ENCODE measurements at places on chromosomes 1 and 21.

DNA sequence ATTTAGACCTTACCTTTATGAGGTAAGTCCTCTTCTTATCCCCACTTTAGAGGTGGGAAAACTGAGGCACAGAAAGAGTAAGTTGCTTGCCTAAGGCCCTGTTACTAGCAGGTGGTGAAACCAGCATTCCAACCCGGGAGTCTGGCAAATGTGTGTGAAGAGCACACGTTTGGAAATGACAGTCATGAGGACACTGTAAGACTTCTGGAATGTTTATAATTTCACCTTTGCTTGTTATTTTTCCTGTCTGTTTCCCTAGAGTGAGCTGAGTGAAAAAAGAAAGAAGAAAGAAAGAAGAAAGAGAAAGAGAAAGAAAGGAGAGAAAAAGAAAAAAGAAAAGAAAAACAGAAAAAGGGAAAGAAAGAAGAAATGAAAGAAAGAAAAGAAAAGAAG, 21.2 kb upstream of the LGALS8 start:
- no peak for DNase-seq

- no peak for DNase-seq
Measured at GRCh38 chr1:94550800-94551241, 9.3 kb upstream of the F3 start.

GRCh38 chr1:213782941-213783672, 204.7 kb upstream of the PROX1 start:
- no peak for DNase-seq

GRCh38 chr21:42508371-42508770, 5.3 kb upstream of the SLC37A1 start:
- no peak for DNase-seq

- no peak for DNase-seq
Measured at GRCh38 chr21:24658026-24658425, 949.3 kb downstream of the MRPL39 start.

GRCh38 chr1:35637401-35637809, 3.9 kb downstream of the PSMB2 start:
- DNase-seq: no peak

DNA sequence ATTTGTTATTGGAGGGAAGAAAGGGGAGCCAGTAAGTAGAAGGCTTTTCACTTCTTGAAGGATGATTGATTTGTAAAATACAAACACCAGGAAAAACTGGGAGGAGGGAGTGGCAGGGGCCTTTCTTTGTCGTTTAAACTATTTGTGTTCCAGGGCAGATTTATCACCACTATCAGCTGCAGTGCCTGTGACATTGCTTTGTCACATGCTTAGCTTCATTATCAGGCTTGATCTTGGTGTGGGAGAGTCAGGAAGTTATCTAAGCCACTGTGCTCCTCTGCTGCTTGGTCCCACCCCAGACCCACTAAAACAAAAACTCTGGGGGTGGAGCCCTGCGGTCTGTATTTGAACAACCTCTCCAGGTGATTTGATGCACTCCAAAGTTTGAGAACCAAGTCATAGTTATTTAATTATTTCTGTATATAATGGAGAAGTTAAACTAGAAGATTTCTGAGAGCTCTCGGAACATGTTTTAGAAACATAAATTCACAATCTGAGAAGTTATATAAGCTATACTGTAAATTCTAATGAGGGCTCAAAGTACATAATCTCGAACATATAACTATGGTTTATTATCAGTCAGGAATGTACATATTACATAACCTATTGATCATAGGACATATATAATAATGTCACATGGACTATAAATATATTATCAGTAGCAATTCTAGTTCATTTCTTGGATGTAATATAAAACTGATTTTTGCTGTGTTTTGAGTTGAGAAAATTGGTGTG, 87.9 kb downstream of the CDC14A start:
- DNase-seq: no peak

GRCh38 chr1:156012051-156012817, 8.5 kb downstream of the SSR2 start:
- DNase-seq: no peak

DNA sequence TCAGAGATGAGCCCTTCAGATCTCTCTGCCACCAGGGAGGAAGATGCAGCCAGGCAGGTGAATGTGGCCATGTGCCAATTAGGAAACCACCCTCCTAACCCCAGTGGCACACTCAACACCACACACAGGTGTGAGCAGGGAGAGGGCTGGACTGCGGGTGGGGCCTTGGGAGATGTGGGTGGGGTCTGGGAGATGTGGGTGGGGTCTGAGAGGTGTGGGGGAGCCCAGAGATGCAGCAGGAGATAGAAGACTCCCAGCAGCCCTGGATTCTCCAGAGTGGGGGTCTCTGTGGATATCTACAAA, 43.2 kb upstream of the COL6A1 start:
- DNase-seq: no peak

DNA sequence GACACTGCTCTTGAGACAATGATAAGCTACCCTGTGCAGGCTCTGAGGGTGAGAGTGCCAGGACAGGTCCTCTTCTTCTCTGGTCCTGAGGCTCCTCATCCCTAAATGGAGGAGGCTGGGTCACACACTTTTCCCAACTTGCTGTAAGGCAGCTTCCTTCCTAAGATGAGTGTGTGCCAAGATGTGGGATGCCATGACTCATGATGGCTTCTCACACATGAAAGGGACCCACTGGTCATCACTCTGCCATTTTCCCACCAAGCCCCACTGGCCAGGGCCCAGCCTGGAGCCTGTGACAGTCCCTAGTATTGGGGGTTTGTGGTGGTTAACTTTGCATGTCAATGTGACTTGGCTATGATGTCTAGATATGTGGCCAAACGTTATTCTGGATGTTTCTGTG, 54.4 kb downstream of the CNIH3 start:
- DNase-seq: no peak

GRCh38 chr1:6770751-6771440, 14.4 kb upstream of the CAMTA1 start:
- DNase-seq: no peak

DNA sequence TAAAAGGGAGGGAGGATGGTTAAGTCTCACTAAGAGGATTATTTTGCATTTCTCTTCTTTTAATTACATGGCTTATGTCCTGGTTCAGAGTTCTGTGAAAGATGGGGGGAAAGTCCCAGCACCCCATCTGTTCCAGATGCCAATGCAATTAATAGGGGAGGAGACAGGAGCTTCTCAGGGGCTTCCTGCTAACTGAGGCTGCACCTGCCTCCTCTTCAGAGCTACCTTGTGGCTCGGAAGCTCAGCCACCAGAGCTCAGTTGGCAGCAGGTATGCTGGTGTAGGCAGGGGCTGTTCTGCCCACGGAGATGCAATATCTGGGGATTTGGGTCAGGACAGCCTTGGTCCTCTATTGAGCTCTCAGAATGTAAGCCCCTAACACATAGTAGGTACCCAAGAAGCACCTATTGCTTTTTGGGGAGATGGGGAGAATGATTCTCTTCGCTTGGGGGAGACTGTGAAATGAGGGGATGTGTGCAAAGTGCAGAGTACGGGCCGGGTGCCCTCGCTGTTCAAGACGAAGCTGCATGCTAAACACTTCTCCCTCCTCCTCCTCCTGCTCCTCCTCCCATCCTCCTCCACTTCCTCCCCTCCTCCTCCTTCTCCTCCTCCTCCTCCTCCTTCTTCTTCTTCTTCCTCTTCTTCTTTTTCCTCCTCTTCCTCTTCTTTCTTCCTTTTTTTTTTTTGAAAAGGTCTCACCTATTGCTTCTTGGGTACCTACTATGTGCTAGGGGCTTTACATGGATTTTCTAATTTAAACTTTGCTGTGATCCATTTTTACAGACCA, 279.0 kb downstream of the PTPRU start:
- no peak for DNase-seq

GRCh38 chr1:48678710-48679505, 97.8 kb downstream of the BEND5 start:
- DNase-seq: no peak

GRCh38 chr1:61641578-61642336, 83.2 kb downstream of the TM2D1 start:
- DNase-seq: no peak

- DNase-seq: no peak
Measured at GRCh38 chr1:175220853-175221556, 28.4 kb upstream of the KIAA0040 start.

DNA sequence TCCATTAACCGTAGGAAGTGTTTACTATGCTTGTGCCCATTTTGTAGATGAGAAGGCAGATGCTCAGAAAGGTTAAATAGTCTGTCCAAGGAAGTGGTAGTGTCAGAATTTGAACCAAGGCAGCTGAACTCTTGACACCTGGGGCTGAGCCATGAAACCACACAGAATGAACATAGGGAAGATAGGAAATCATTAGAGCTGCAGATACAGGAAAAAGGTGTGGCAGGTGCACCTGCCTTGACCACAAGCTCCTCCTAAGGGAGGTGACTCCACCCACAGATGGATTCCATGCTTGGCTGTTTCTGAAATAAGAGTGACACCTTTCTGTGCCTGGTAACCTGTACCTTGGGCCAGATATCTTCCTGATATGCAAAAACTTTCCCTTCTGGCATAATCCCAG, 69.9 kb upstream of the IGSF21 start:
- DNase-seq: no peak

- DNase-seq: no peak
Measured at GRCh38 chr1:47738560-47739182, 258.5 kb downstream of the TRABD2B start.

- DNase-seq: no peak
Measured at GRCh38 chr1:218408135-218408534, 63.0 kb downstream of the TGFB2 start.

- DNase-seq: no peak
Measured at GRCh38 chr21:30391492-30392025, 4.3 kb upstream of the KRTAP13-1 start.

- no peak for DNase-seq
Measured at GRCh38 chr1:206736878-206737728, 33.5 kb upstream of the IL19 start.

GRCh38 chr21:25496825-25497482, 110.3 kb downstream of the MRPL39 start:
- DNase-seq: no peak

DNA sequence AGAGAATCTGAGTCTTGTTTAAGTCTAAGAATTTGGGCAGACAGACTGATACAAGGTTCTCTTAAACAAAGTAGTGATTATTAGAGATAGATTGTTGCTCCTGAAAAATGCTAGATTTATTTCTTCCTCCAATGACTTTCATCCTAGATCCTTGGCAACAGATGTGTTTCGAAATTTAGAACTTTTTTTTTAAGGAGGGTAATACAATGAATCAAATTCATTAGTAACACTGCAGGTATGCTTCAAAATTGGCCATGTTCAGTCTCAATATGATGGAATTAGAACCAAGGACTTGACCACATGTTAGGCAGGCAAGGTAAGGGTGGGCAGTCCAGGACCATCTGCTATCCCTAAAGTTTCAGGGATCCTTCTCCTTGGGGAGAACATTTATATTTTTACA, 4.5 kb upstream of the LCE1F start:
- DNase-seq: no peak

- no peak for DNase-seq
Measured at GRCh38 chr1:20386323-20387081, 95.8 kb downstream of the VWA5B1 start.

- DNase-seq: no peak
Measured at GRCh38 chr1:177884479-177885021, 85.3 kb downstream of the SEC16B start.

- no peak for DNase-seq
Measured at GRCh38 chr1:214361636-214362035, 80.7 kb downstream of the SMYD2 start.

GRCh38 chr1:9340864-9341263, 48.2 kb downstream of the SPSB1 start:
- DNase-seq: no peak

DNA sequence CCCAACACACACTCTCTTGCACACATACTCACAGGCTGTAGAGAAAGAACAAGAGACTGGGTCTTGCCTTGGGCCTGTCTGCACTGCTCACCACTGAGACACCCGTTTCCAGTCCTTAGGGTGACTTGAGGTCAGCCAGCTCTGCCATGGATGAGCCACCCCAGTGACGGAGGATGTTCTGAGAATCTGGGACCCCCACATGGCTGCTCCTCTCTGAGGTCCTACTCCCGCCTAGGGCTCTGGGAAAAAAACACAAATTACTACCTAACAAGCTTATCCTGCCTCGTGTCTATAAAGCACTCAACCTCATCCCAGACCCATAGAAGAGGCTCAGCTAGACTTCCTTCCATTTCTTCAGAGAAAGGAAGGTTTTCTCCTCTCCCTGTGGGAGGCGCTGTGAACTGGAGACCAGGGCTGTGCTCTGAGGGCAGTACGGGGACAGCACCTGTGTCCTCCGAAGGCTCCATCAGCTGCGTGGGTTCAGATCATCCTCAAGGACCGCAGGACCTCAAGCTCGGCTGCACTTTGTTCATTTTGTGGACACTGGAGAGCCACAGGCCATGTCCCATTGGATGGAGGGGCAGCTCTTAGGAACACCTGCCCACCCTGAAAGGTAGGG, 4.3 kb upstream of the CLEC20A start:
- DNase-seq: no peak

DNA sequence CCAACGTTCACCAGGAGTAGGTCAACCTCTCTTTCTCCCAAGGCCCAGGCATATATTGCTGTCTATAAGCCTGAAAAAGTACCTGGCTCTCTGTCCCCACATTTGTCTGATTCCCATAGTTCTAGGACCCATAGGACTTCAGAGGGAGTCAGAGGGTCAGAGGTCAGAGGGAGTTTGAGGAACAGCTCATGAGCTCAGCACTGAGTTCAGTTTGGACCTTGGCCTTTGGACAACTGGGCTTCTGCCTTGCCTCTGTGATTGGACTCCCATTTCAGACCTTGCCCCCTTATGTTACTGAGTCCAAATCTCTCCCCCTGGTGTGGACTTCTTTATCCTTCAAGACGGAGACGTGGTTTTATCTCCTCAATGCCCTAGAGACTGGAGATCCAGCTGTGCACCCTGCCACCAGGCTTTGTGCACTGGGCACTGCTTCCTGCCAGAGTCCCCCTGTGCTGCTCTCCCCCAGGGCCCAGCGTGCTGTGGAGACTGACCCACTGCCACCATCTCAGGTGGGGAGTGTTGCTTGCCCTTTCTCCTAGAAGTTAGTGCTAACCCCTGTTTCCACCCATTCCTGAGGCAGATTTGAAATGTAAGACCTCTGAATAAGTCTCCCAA, 3.2 kb downstream of the CTSE start:
- DNase-seq: no peak

GRCh38 chr21:18522181-18522972, 118.8 kb upstream of the TMPRSS15 start:
- DNase-seq: no peak

GRCh38 chr1:221165839-221166500, 286.7 kb downstream of the HLX start:
- DNase-seq: no peak

- no peak for DNase-seq
Measured at GRCh38 chr1:28509705-28510272, 3.9 kb downstream of the RCC1 start.

- no peak for DNase-seq
Measured at GRCh38 chr1:89538361-89538760, 13.7 kb downstream of the LRRC8B start.

- no peak for DNase-seq
Measured at GRCh38 chr1:28560886-28561285, 8.0 kb downstream of the TRNAU1AP start.
